Naive B cell (primary cell): ENCODE measurements at places on chromosomes 11 and 22.

DNA sequence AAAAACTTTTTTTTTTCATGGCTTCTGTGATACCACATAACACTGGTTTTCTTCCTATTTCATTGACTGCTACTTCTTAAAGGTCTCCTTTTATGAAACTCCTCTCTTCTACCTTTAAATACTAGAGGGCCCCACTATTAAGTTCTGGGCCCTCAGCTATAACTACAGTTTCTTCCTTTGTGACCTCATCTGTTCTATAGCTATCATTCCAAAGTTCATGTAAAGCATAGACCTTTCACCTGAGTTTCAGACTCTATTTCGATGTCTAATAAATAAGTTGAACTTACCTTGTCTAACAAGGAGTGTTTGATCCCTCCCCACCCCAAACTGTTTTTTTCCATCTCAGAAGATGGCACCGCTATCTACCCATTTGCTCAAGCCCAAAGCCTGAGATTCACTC, 35.2 kb downstream of the PAAF1 start:
- no peak for DNase-seq

- no peak for DNase-seq
Observed at GRCh38 chr11:3817181-3817800, 8.9 kb downstream of the PGAP2 start.

GRCh38 chr11:116869610-116870009, 32.2 kb upstream of the APOA1 start:
- DNase-seq = no peak

DNA sequence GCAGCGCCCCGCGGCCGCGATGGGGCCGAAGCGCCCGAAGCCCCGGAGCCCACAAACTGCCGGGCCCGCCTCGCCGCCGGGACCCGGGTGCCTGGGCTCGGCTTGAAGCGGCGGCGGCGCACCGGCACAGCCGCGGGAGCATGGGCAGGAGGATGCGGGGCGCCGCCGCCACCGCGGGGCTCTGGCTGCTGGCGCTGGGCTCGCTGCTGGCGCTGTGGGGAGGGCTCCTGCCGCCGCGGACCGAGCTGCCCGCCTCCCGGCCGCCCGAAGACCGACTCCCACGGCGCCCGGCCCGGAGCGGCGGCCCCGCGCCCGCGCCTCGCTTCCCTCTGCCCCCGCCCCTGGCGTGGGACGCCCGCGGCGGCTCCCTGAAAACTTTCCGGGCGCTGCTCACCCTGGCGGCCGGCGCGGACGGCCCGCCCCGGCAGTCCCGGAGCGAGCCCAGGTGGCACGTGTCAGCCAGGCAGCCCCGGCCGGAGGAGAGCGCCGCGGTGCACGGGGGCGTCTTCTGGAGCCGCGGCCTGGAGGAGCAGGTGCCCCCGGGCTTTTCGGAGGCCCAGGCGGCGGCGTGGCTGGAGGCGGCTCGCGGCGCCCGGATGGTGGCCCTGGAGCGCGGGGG, 346 bp downstream of the FJX1 start:
- peak; percentile 20 for DNase-seq

- DNase-seq = no peak
Observed at GRCh38 chr11:65503949-65504673, 5.3 kb downstream of the MALAT1 start.

DNA sequence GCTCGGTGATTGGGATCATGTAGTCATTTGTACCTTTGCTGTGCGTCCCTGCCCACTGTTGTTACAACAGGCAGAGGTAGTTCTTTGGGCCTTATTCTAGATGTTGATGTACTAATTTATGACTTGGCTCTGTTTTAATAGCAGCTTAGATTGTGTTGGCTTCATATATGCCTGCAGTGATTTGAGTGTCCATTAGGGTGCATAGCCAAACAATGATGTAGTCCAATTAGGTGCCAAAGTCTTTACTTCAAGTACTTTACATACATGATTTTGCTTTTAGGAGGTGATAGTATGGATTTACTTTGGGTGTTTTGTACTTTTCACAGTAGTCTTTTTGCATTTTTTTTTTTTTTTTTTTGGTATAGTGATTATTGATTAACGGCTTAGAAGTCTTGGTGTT, 46.4 kb downstream of the PPP6R3 start:
- no peak for DNase-seq

- no peak for DNase-seq
Observed at GRCh38 chr22:35343664-35344550, 37.0 kb upstream of the HMOX1 start.

GRCh38 chr11:28606930-28607329, 498.7 kb downstream of the METTL15 start:
- no peak for DNase-seq

DNA sequence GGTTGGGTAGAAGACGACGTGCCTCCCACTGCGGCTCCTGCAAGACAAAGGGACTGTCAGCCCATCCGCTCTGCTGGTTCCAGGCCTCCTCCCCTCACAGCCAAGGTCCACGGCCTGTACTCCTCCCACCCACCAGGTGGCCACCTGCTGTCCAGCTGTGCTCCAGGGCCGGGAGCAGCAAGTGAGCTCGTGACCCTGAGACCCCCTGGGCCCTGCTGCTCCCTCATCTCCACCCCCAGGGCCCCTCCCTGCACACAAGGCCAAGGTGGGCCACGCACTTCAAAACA, 27.4 kb downstream of the TSPAN4 start:
- no peak for DNase-seq

DNA sequence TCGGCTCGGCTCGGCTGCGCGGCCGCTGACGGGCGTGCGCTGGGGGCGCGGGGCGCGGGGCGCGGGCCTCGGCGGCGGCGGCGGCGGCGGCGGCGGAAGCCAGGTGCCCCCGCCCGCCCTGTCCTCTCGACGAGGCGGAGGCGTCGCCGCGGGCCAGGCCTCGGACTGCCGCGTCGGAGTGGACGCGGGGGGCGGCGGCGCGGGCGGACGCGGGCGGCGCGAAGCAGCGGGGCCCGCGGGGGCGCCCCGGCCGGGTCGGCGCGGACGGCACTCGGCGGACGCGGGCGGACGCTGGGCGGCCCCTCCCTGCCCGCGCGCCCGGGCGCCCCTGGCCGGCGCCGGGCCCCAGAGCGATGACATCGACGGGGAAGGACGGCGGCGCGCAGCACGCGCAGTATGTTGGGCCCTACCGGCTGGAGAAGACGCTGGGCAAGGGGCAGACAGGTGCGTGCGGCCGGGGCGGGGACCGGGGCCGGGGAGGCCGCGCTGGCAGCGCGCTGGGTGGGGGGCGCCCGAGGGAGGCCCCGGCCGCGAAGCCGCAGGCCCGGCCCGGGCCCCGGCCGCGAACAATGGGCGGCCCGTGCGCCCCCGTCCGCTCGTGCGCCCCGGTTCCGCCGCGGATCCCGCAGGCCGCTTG, at the start of gene BRSK2:
TSS of gene BRSK2 (plus strand) at position 3 of the 637 bp plus-strand sequence. CDS start at position 354, 351 bp downstream.
- DNase-seq = no peak

GRCh38 chr11:8102296-8102915, 21.4 kb downstream of the TUB start:
- DNase-seq = no peak

GRCh38 chr11:85679576-85679975, 6.4 kb downstream of the CCDC89 start:
- DNase-seq = no peak

GRCh38 chr11:11580012-11580411, 41.8 kb downstream of the GALNT18 start:
- no peak for DNase-seq

DNA sequence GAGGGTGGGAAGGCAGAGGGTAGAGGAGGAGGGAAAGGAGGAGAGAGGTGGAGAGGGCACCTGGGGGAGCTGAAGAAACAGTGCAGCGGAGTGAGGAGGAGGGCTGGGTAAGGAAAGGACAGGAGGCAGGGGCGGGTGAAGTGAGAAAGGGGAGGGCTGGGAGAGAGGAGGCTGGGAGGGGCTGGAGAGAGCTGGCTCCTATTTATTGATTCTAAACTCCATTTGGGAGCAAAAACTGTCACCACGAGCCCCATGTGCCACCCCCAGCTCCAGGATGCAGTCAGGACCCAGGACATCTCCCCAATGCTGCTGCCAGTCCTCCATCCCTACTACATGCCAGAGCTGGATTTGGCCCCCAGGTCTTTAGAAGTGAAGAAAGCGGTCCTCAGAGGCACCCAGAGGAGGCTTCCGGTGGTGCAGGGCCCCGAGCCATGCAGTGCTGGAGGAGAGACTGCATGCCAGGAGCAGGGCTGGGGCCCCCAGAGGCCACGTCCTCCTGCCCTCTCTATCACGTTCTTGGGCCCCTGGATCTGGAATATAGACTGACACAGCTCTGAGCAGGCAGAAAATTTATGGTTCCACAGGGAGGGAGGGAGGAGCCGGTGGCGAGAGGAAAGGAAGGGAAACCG, 53.7 kb downstream of the SLC22A12 start:
- no peak for DNase-seq

DNA sequence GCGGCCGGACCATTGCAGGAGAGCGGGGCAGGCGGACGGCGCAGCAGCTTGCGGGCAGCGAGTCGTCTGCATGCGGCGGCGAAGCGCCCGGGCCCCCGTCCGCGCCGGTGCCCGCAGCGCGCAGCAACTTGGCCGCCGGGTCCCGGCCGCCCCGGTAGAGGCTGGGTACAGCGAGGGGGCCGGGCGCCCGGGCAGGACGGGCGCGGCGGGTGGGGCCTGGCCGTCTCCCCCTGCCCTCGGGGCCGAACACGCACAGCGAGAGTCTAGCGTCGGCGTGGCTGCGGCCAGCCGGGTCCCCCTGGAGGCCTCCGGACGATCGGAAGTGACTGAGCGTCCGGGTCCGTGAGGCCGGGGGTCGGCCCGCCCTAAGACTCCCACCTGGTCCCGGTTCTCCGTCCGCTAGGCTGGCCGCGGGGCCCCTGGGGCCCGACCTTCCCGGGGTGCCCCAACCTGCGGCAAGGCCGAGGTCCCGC, 775 bp upstream of the TRABD start:
- DNase-seq = no peak

GRCh38 chr11:87754685-87755084, 420.6 kb downstream of the RAB38 start:
- no peak for DNase-seq

- no peak for DNase-seq
Observed at GRCh38 chr11:63019506-63019905, 3.9 kb upstream of the SLC22A8 start.

DNA sequence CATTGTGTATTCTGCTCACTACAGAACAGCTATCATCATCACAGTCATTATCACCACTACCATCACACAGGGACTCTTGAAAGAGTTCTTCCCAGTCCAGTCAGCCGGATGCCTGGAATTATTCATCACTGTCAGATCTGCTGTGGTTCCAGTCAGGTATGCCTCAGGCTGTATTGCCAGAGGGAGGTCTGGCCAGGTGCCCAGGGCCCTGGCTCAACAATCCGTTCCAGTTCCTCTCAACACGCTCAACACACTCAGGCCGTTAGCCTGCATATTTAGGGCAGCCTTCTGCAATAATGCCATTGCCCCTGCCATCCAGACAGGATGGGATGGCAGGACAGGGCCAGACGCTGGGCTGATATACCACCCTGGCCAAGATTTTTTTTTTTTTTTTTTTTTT, 28.6 kb upstream of the RASL10A start:
- no peak for DNase-seq

- DNase-seq = no peak
Observed at GRCh38 chr22:49749227-49749626, 78.4 kb downstream of the BRD1 start.
